ENCODE measurements at places on chromosomes 12 and 14. TPM values are rescaled to one million over a fixed set of nuclear protein-coding genes. Genes with fewer than 3 reads are reported as not detected.

The CCDC177 gene
- not detected for total RNA-seq

The ACOT6 gene
- not detected for total RNA-seq

The G2E3 gene
- 10.2 TPM for total RNA-seq

The LRP1 gene
- total RNA-seq = 415 TPM

DNA sequence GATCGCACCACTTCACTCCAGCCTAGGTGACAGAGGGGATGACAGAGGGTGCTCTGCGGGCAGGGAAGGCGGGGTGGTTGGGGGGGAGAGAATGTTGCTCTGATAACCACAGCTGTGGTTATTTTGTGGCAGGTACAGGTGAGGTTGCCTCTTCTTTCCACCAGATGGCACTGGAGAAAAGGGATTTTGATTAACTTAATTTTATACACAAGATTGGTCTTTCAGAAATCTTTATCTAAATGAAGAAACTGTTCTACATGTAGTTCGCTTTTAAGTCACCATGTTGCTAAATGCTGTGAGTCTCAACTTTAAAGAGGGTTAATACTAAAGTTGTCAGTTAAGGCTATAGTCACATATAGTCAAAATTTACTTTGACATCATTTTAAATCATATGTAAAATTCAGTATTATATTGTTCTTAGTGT is 25.7 kb downstream of the FGF23 start:
- DNase-seq = no peak
- no peaks in the 10 kb centered on the region for H3K27me3 ChIP-seq
- H3K36me3 ChIP-seq = peaks cover 5% of the 10 kb centered on the region
- H3K4me3 ChIP-seq = no peak overlapping the region
- no peak overlapping the region for H3K27ac ChIP-seq
- no peaks in the 10 kb centered on the region for H3K4me1 ChIP-seq

DNA sequence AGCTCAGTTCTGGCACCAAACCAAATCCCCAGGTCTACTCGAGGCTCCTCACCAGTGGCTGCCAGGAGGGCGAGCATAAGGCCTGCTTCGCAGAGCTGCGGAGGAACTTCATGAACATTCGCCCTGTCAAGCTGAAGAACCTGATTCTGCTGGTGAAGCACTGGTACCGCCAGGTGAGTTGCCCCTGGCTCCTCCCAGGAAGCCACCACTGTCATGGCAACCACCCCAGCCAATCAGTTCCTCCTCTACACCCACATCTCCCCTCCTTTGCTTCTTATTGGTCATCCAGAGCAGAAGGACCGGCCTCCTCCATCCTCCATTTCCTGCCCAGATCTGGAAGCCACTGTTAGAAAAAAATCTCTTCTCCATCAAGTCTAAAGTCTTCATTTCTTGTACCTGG is 17.2 kb upstream of the OAS2 start:
- no peaks in the 10 kb centered on the region for H3K27me3 ChIP-seq
- no peaks in the 10 kb centered on the region for H3K4me1 ChIP-seq
- no peak overlapping the region for H3K27ac ChIP-seq
- no peak overlapping the region for H3K4me3 ChIP-seq

- no peak overlapping the region for H3K27ac ChIP-seq
- no peaks in the 10 kb centered on the region for H3K27me3 ChIP-seq
- no peaks in the 10 kb centered on the region for H3K4me1 ChIP-seq
- H3K36me3 ChIP-seq = peaks cover 28% of the 10 kb centered on the region
These were observed 29.7 kb downstream of the BDKRB1 start for GRCh38 chr14:96285667-96286066.

- H3K4me1 ChIP-seq = no peaks in the 10 kb centered on the region
- no peaks in the 10 kb centered on the region for H3K27me3 ChIP-seq
- H3K27ac ChIP-seq = no peak overlapping the region
- DNase-seq = no peak
These were observed 252.0 kb upstream of the ARID2 start for GRCh38 chr12:45477526-45477925.

DNA sequence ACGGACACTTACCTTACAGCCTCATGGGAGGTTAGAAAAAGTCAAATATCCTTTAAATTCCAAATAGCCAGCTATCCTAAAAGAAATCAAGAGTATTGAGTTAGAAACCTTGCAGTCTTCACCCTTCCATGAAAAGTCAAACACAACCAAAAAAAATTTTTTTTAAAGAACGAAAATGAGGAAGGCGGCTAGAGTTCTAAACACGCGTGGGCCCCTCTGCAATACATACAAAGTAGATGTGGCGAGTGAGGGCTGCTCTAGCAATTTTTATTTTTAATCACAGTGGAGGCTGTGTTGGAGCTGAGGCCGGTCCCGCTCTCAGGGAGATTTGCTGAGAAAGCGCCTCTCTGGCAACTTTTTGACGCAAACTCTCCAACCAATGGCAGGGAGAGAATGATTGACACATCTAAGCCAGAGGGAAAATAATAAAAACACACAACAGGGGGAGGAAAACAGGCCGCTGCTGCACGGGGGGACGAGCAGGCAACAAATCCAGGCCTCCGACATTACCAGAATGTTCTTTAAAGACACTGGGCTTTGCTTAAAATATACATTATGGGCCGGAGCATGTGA is at the start of gene OTX2:
Gene OTX2 (minus strand): TSS at position 333 of the 573 bp plus-strand sequence. CDS start 5,023 bp downstream, outside the sequence.
- peaks cover 59% of the 10 kb centered on the region for H3K27me3 ChIP-seq
- no peak within 1 kb of the TSS for H3K4me3 ChIP-seq
- peaks cover 9% of the 10 kb centered on the region for H3K4me1 ChIP-seq
- no peak within 1 kb of the TSS for H3K27ac ChIP-seq

GRCh38 chr14:37230551-37231194 is 32.9 kb downstream of the MIPOL1 start:
- no peaks in the 10 kb centered on the region for H3K4me1 ChIP-seq
- H3K27ac ChIP-seq = no peak overlapping the region
- H3K36me3 ChIP-seq = no peaks in the 10 kb centered on the region
- DNase-seq = no peak

DNA sequence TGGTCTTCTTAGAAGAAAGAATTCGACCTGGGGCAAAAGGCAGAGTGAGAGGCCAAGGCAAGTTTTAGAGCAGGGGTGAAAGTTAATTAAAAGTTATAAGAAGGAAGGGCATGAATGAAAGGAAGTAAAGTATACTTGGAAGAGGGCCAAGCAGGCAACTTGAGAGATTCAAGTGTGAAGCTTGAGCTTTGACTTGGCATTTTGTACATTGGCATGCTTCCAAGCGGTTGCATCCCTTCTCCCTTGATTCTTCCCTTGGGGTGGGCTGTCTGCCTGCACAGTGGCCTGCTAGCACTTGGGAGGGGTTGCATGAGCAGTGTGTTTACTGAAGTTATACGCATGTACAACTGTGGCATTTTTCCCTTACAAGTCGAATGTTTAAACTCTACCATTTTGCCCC is 74.8 kb upstream of the MGAT4C start:
- H3K27ac ChIP-seq = no peak overlapping the region
- DNase-seq = no peak
- no peaks in the 10 kb centered on the region for H3K27me3 ChIP-seq
- no peak overlapping the region for H3K4me3 ChIP-seq

DNA sequence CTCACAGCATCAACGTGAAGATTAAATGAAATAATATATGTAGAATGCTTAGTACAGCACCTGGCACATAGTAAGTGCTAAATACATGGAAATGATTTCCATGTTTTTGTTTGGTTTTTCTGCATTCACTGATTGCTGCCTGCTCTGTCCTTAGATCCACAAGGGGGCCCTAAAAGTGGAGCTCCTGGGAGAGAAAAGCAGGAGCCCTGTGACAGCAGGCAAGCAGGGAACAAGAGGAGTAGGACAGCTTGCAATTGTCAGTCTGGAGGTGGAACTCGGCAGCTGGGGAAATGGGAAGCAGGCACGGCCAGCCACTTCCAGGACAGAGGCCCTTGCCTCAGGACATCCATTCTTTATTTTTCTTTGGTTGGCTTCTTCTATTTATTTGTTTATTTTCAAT is 292.9 kb downstream of the BMP4 start:
- no peak overlapping the region for H3K27ac ChIP-seq
- no peak for DNase-seq
- H3K27me3 ChIP-seq = no peaks in the 10 kb centered on the region
- no peak overlapping the region for H3K4me3 ChIP-seq

GRCh38 chr12:111404362-111405148 is 1.2 kb upstream of the SH2B3 start:
- peak overlapping the region; percentile 92 for H3K27ac ChIP-seq
- no peaks in the 10 kb centered on the region for H3K27me3 ChIP-seq
- no peak for DNase-seq
- peaks cover 48% of the 10 kb centered on the region for H3K4me1 ChIP-seq

DNA sequence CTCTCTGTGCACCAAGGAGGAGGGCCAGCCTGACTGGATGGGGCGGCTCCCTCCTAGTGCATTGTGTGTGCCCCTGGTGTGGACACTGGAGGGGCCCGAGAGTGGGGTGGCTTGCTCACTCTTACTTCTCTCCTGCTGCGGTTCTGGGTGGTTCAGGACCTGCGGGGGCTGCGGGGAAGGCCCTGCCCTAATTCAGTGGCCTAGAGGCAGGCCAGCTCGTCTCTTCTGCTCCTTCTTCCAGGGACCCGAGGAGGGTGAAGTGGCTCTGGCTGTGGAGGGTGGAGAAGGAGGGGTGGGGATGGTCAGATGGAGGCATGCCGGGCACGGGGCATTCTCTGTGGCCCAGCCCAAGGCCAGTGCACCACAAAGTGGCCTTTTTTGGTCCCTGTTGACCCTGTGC is 87.1 kb downstream of the BEGAIN start:
- no peak overlapping the region for H3K4me3 ChIP-seq
- H3K27me3 ChIP-seq = peaks cover 3% of the 10 kb centered on the region
- no peaks in the 10 kb centered on the region for H3K36me3 ChIP-seq
- no peaks in the 10 kb centered on the region for H3K4me1 ChIP-seq
- DNase-seq = peak; percentile 33

DNA sequence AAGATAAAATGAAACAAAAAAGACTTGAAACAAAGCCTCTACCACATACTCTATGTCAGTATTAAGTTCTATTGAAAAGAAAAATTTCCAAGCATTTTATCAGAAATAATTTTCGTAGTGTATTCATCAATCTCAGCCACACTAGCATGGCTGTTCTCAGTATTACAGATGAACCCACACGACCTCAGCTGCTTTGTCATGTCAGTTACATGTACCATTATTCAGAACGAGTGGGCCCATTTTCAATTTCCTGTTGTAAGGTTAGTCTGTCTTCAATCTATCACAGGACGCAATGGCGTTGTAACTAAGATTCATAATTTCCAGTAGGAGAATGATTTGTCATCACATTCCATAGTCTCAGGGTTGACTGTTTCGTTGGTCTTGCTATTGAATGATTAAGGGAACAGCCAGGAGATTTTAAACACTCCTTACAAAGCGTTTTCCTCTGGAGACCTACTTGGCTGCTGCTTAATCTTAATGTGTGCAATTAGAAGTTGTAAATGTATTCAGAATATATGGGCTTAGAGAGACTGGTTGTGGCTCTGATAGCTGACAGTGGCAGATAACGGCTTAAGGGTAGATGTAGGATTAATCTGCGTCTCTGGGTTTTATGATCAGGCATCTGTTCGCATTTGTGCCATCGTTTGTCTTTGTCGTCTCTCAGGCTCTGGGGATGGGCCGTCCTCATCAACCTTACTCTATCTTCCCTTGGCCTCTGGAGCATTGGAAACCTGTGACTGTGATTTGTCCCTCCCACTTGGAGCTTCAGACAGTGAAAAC is 65.4 kb downstream of the GLT1D1 start:
- no peak overlapping the region for H3K27ac ChIP-seq
- H3K4me3 ChIP-seq = no peak overlapping the region
- H3K36me3 ChIP-seq = no peaks in the 10 kb centered on the region
- H3K27me3 ChIP-seq = no peaks in the 10 kb centered on the region
- no peak for DNase-seq

DNA sequence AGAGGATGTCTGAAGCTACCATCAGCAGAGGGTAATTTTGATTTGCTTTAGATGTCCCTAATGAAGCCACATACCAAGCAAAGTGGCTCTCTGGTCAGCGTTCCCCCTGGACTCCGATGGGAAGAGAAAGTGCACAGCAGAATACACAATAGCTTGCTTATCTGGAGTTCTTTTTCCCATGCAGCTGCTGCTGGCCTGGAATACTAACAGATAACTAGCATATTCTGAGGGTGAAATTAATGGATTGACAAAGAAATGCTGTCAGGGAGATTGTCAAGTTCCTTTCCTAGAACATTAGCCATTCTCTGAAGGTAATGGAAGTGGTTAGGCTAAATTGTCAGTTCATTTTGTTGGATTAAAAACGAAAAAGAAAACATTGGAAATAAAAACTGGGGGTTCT is 391.3 kb downstream of the FLRT2 start:
- H3K27ac ChIP-seq = no peak overlapping the region
- H3K4me3 ChIP-seq = no peak overlapping the region
- no peaks in the 10 kb centered on the region for H3K36me3 ChIP-seq
- H3K4me1 ChIP-seq = no peaks in the 10 kb centered on the region
- DNase-seq = no peak

DNA sequence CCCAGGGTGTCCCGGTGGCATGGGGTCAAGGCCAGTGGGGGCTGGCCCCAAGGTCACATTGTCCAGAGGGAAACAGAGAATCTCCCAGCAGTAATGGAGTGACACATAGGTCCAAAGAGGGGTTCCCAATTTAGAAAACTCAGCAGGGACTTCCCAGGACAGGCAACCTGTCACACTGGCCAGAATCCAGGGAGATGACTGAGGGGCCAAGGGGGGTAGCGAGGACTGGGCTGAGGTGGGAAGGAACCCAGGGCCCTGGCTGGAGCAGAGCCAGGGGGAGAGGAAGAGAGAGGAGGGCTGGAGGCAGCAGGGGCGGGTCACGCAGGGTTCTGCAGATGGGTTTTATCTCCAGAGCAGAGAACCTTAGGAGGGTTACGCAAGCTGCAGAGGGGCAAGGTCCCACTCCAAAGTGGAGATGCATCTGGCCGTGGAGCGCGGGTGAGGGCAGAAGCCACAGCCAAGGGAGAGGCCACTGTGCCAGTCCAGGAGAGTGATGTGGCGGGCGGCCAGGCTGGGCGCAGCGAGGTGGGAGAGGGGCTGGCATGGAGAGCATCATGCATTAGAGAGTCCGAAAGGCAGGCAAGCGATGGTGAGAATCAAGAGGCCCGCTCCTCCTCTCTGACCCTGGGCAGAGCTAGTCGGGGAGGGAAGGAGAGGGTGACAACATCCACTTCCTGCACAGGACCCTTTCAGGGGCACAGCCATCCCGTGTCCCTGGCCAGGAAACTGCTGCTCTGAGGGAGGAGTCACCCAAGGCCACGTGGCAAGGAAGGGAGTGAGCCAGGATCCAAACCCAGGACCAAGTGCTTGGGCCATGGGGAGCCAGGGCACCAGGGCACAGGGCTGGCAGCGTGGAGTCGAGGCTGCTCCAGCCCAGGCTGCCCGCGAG is 29.0 kb downstream of the NCOR2 start:
- H3K27me3 ChIP-seq = no peaks in the 10 kb centered on the region
- H3K27ac ChIP-seq = peak overlapping the region; percentile 75
- peaks cover 50% of the 10 kb centered on the region for H3K4me1 ChIP-seq
- peak; percentile 85 for DNase-seq
- no peak overlapping the region for H3K4me3 ChIP-seq
- peaks cover 9% of the 10 kb centered on the region for H3K36me3 ChIP-seq

GRCh38 chr12:116160883-116161458 is 116.5 kb downstream of the MED13L start:
- no peak overlapping the region for H3K27ac ChIP-seq
- no peaks in the 10 kb centered on the region for H3K27me3 ChIP-seq
- DNase-seq = no peak
- H3K4me3 ChIP-seq = no peak overlapping the region
- no peaks in the 10 kb centered on the region for H3K36me3 ChIP-seq
- peaks cover 54% of the 10 kb centered on the region for H3K4me1 ChIP-seq

GRCh38 chr12:98741556-98742265 is 96.6 kb downstream of the APAF1 start:
- H3K36me3 ChIP-seq = no peaks in the 10 kb centered on the region
- H3K27ac ChIP-seq = no peak overlapping the region
- H3K27me3 ChIP-seq = peaks cover 7% of the 10 kb centered on the region

Data from upper lobe of left lung (tissue), 6 donors.